ENCODE measurements at places on chromosomes 5 and 9.

- no peak for DNase-seq
Measured at GRCh38 chr9:69671879-69672595, at the start of gene APBA1. Gene APBA1 (minus strand): TSS chr9:69672371.

DNA sequence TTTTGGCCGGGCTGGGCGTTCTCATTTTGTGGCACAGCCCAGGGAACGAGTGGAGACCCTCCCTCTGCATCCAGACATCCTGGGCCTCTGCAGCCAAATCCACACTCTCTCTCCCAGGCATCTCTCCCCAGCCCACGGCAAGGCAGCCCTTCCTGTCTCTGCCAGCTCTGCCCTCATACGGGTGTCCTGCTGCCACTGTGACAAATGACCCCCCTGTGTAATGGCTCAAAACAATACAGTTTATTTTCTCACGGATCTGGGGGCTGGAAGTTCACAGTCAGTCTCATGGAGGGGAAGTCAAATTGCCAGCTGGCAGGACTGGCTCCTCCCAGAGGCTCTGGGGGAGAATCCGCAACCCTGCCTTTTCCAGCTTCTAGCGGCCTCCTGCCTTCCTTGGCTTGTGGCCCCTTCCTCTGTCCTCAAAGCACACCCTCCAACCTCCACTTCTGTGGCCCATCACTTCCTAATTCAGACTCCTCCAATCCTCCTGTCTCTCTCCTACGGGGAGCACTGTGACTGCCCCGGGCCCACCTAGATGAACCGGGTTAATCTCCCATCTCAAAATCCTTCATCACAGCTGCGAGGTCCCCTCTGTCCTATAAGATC, 70.2 kb upstream of the COL5A1 start:
- DNase-seq: no peak

GRCh38 chr9:107175041-107175440, 108.0 kb upstream of the RAD23B start:
- DNase-seq: no peak

DNA sequence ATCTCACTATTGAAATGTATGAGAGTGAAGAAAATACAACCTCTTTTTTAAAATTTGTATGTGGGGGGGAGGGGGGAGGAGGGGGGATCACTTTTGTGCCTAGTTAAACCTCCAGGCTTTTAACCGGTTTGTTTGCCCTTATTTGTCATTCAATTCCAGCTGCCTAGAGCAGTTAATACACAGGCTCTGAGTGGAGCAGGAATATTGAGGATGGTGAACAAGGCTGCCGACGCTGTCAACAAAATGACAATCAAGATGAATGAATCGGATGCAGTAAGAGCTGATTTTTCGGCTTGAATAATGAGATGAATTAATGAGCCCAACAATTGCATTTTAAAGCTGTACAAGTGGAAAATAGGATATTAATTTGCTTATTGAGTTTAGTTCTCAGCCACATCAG, 28.7 kb upstream of the SNX24 start:
- no peak for DNase-seq
